ENCODE measurements at places on chromosomes 3 and 15. TPM values are rescaled to one million over a fixed set of nuclear protein-coding genes. Genes with fewer than 3 reads are reported as not detected.

PBRM1 gene
- total RNA-seq = 82.2 TPM

ARGFX gene
- total RNA-seq = not detected

GRCh38 chr3:99659032-99659431, 20.6 kb downstream of the COL8A1 start:
- DNase-seq = no peak

DNA sequence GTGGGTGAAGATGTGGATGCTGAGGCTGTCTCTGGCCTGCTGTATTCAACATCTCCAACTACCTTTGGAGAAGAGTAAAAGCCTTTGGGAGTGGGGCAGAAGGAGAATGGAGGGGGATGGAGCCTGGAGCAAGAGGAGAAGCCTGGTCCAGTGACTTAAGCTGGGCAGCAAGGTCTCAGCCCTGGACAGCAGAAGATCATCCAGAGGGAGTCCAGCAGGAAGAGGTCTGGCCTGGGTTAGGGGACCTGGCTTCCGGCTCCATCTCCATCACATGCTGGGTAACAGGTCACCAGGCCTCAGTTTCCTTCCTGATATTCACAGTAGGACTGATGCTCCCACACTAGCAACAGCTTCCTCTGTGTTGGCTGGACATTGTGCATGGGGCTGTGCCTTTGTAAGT, 3.8 kb upstream of the ISL2 start:
- DNase-seq = no peak

GRCh38 chr3:179948740-179949139, 88.0 kb downstream of the PEX5L start:
- DNase-seq = no peak

- no peak for DNase-seq
Observed at GRCh38 chr15:42591238-42591934, 16.0 kb downstream of the STARD9 start.

DNA sequence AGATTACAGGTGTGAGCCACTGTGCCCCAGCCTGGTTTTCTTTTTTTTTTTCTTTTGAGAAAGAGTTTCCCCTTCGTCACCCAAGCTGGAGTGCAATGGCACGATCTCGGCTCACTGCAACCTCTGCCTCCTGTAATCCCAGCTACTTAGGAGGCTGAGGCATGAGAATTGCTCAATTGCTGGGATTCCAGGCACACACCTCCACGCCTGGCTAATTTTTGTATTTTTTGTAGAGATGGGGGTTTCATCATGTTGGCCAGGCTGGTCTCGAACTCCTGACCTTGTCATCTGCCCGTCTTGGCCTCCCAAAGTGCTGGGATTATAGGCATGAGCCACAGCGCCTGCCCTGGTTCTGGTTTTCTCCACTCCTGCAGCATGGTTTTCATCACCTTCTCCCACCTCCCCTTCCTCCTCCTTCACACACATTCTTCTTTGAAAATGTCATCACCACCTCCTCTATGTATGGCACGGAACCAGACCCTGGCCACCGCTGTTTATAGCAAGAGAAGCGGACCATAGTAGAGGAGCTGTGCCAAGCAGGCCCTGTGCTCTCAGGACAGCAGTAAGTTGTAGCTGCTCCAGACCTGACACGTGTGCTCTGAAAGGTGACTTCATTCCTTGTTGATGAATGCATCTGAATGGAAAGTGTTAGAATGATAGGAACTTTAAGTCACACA, 14.6 kb upstream of the AHSG start:
- no peak for DNase-seq

DNA sequence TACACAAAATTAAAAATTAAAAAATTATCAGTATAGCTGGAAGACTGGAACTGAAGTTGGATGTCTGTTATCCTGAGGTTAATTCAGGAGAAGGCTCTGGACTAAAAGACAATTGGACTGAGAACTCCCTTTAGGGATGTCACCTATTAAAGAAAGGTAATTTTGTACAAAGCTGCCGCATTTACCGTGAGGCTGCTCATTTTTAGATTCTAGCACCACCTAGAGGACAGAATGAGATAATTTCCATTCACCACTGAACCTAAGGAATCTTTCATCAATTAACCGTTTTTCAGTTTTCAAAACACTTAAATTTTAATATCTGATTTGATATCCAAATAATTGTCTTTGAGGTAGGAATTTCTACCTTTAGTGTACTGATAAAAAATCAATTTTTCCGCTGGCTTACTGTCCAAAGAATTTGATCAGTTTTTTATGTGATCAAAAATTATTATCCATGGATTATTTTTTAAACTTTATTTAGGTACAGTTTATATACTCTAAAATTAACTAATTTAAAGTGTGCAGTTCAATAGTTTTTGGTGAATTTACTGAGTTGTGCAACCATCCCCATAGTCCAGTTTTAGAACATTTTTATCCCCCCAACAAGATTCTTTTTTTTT, 106.7 kb upstream of the TNIK start:
- DNase-seq = no peak
